SK-N-MC (cell line): ENCODE measurements at places on chromosomes 12 and 14.

GRCh38 chr12:22082190-22082701, 36.2 kb downstream of the CMAS start:
- DNase-seq, result no peak

DNA sequence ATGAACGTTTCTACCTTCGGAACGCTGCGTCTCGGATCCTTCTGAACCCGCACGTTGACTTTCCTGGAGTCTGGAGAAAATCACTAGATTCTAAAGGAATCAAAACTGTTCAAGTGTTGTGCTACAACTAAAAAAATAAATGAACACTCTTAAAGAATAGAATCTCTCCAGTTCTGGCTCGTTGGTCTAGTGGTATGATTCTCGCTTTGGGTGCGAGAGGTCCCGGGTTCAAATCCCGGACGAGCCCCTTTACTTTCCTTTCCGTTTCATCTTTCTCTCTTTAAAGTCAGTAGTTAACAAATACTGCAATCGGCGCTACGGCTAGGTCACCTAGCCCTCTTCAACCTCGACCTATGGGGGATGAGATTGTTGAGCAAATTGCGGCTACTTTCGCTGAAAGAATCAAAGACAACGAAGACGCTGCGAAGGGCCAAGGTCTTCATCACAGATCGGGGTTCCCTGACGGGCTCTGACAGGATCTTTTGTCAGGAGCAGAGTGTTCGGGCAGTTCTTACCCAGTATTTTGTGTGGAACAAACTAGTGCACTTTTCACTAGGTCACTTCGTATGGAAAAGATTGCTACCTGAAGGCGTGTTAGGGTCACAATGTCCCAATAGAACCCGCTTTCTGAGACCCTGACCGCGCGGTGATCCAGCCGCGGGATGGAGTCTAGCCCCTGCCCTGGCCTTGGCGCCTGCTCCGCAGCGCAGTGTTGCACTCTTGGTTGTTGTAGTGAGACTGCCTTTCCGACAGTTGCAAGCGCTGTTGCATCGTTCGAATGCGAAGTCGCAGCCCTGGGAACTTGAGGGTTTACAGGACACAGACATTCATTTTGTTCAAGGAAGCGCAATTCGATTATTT, 8.4 kb downstream of the OR6S1 start:
- no peak for DNase-seq

- DNase-seq, result no peak
These were observed 323.8 kb downstream of the BCAT1 start for GRCh38 chr12:24625103-24625502.

DNA sequence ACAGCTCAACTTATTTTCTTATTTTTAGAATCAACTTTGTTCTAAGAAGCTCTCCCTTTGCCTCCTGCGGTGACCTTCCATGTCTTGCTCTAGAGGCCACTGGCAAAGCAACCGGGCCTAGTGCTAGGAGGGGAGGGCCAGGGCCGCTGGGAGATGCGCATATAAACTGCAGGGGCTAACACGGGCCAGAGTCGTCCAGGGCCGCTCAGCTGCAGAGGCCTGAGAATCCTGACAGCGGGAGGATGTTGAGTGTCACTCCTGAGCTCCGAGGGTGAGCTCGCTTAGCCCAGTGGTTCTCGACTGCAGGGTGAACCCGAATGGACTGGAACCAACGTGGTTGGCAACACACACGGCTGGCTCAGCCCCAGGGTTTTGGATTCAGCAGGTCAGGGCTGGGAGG, 6.5 kb upstream of the PIWIL1 start:
- DNase-seq, result no peak

DNA sequence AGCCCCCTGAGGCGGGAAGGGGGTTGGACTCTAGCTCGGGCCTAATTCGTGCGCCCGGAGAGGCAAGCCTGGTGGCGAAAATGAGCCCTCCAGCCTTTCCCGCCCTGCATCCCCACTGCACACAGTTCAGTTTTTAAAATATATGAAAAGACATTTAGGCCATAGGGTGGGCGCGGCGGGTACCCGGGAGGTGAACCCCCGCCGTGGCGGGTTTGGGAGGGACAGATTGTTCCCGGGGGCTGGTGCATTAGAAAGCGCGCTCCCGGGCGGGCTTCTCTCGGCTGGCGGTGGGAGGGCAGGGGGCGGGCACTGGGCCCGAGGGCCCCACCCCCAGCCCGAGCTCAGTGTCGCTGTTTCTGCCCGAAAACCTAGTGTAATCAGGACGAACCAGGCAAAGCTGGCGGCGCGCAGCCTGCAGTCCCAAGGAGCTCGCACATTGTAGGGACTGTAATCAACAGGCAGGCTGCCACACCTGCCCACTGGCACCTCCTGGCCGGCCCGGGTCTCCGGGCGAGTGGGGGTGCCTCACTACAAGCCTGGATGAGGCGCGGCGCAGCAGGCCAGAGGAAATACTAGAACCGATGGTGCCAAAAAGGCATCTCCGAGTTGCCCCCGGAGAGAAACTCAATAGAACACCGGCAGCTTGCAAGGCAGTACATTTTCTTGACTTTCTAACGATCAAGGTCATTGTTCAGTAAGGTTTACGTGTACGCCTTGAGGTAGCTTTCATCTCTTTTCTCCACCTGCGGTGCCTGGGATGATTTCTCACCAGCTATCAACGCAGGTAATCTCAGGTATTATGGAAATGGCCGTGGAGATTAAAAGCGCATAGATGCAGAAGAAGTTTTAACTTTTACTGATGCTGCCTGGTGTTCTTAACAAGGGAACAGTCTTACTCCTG, 764 bp upstream of the SPTB start:
- DNase-seq, result no peak

- DNase-seq, result no peak
These were observed 94.0 kb downstream of the RALGAPA1 start for GRCh38 chr14:35715079-35715478.
